Occipital lobe (tissue), 3 donors: ENCODE measurements at places on chromosomes 7 and 10. TPM values are rescaled to one million over a fixed set of nuclear protein-coding genes. Genes with fewer than 3 reads are reported as not detected.

- no peak for DNase-seq
Measured at GRCh38 chr7:104723001-104723400, 291.0 kb upstream of the KMT2E start.

- no peak for DNase-seq
Measured at GRCh38 chr10:501596-501995, 187.9 kb downstream of the DIP2C start.

GRCh38 chr10:3502673-3503072, 282.3 kb downstream of the KLF6 start:
- no peak for DNase-seq

DNA sequence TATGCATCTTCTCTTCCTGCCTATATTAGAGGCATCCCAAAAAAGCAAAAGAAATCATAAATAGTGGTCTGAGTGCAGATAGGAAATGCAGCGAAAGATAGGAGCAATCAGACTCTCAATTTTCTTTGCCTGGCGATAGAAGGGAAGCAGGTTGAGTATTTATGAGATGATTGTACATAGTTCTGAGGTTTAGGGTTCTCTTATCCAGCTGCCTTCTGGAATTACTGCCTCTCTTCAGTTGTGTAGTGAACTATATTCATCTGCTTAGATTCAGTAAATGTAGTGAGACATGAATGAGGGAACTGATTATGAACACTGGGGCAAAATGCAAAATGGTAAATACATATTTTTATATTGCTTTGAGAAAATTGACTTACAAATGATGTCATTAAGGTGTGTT, 93.0 kb upstream of the CYP26C1 start:
- no peak for DNase-seq

- DNase-seq, result no peak
Measured at GRCh38 chr7:539731-540411, 20.2 kb upstream of the PDGFA start.

- no peak for DNase-seq
Measured at GRCh38 chr7:27930910-27931476, 191.0 kb downstream of the TAX1BP1 start.

DNA sequence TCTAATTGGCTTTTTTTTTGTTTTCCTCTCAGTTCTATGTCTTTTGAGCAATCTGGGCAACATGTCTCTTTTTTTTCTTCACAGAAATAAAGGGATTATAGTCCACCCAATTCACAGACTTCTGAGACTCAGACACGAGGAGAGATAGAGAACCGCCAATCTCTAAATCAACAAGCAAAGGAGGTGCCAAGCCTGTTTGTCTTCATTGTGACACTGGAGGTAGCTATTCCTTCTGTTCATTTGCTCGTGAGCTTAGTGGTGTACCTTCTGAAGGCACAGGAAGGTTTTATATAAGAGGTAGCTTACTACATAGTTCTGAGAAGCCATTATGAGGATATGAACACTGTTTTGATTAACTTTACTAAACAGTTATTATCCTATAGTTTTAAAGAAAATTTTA, 6.1 kb downstream of the EPHB6 start:
- no peak for DNase-seq

ZNF804B gene
- total RNA-seq, result 4.2 TPM

PROSER2 gene
- total RNA-seq, result 0.47 TPM

PAOX gene
- total RNA-seq, result 10.1 TPM
